CD4-positive, alpha-beta T cell treated with Interleukin-21 for 1 hour (primary cell): ENCODE measurements at places on chromosomes 3 and 15.

- DNase-seq = no peak
These were observed 242.9 kb upstream of the BHLHE40 start for GRCh38 chr3:4736284-4736861.

DNA sequence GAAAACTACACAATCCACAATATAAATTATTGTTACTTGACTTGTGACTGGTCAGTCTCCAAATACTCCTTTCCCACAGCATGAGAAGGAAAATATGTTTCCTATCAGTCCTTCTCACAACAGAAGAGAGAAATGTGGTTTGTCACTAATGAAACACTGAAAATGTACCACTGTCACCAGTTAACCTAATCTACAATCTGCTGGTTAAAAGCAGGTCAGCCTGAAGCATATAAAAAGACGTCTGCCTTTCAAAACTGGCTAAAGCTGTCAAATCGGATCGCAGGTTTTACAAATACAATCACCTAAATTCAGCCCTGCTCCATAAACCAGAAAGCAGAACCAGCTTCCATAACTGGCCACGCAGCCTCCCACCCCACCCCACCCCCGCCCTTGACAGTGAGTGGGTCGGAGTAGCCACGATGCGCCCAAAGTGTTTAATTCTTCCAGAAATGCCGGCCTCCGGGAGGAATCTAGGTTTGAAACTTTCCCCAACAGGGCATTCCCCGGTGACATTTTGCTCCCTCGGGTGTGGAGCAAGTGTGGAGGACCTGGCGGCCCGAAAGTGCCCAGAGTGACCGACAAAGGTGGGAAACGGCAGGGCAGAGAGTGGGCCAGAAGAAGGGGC is 682 bp downstream of the ETFA start:
- peak; percentile 27 for DNase-seq

DNA sequence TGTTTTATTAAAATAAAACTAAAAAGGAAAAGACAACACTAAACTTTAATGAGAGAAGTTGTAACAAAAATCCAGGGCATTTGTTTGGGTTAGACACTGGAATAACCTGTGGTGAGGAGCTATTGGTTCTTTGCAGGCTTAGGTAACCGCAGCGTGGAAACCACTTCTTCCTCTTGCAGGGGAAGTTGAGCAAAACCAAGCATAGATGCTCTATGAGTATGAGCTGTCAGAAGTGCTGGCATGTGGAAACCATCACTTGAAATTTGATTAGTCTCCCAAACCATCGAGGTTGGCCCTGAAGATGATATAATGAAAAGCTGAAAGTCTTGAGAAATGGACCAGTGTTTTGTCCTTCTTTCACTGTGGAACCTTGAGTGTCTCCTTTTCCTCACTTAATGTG is 127.1 kb upstream of the RBMS3 start:
- DNase-seq = peak; percentile 7

- no peak for DNase-seq
These were observed 1002.9 kb downstream of the AGBL1 start for GRCh38 chr15:87082581-87082980.

DNA sequence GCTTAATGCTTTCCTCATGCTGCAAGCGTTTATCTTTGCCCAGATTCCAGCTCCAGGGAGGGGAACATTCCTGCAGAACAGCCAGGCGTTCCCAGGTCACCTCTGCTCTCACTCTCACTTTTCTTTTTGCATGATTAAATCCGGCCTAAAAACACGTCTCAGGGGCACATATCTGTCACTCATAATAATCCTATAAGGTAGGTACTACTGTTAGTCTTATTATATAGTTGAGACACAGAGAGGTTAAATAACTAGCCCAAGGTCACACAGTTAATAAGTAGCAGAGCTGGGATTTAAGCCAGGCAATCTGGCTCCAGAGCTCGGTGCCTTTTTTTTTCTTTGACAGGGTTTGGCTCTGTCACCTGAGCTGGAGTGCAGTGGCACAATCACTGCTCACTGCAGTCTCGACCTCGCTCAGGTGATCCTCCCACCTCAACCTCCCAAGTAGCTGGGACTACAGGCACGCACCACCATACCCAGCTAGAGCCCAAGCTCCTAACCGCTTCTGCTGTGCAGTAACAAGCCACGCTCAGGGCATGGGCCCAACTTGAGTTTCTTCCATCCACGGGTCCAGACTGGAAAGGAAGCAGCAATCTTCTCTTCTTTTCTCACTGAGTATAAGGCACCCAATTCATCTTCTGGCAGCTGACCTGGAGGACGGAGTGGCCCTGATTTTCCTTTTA is 96.5 kb downstream of the LIPC start:
- DNase-seq = no peak

GRCh38 chr15:45866616-45867015 is 231.8 kb downstream of the SQOR start:
- DNase-seq = no peak

DNA sequence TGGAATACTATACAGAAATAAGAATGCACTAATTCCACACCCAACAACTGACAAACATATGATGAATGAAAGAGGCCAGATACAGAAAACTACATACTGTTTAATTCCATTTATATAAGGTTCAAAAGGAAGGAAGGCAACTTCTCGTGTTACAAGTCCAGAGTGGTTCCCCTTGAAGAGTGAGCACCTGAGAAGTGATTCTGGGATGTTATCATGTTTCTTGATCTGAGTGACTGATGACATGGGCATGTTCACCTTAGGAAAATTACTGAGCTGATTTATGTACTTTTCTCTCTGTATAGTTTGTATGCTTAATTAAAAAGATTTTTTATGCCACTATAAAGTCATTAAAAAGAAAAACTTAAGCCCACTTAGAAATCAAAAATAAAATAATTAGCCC is 13.6 kb downstream of the CCDC12 start:
- no peak for DNase-seq
